ENCODE measurements at places on chromosomes 6 and 20.

- DNase-seq = no peak
Measured at GRCh38 chr6:89035252-89036101, 45.1 kb upstream of the PNRC1 start.

- no peak for DNase-seq
Measured at GRCh38 chr6:68649669-68650068, 14.6 kb downstream of the ADGRB3 start.

GRCh38 chr20:20188647-20189046 is 136.3 kb downstream of the CFAP61 start:
- DNase-seq = no peak

DNA sequence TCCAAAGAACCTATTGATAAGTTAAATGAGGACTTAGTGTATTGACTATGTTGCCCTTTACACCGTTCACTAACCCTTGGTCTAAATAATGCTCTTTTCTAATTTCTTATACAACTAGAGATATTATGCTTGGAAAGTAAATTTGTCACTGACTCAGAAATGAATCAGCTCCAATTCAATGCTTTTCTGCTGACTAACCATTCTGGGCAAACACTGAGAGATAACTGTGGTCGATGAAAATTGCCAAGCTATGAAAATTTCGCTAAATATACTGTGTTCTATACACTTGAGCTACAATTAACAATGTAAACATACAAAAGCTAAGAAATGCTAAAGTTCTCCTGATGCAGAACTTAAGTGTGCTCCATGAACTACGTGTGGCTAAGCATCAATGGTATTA is 23.1 kb upstream of the FBXO9 start:
- no peak for DNase-seq

- no peak for DNase-seq
Measured at GRCh38 chr6:43275801-43276576, 22.1 kb upstream of the SLC22A7 start.

DNA sequence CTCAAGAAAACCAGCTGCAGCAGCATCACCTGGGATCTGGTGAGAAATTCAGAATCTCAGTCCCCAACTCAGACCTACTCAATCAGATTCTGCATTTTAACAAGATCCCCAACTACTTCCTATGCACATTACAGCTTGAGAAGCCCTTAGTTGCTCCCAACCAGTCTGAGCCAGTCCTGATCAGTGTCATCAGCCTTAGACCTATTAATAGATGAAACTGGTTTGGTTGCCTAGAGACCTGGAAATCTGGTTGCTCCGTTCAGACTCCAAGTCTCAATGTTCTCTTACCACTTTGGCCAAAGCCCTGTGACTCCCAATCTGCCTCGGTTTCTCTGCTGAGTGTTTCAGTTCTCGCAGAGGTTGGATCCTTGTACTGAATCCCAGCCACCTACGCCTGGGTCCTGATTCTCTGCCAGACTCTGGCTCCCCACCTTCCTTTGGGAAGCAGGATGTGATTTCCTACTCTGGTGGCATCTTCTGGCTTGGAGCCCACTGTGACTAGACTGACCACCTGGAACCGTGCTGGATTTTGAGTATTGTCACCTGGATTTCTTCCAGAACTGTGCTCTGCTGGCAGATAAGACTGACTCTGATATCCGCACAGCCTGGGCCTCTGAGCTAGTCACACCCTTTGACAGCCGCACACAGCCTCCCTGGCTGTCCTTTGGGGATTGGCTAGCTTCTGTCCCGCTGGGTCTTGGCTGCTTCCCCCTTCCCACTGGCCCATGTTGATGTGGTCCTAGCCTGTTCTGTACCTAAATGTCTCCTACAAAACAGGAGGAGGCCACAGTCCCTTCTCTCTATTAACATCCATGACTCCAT is 20.3 kb upstream of the ATXN1 start:
- DNase-seq = no peak

- no peak for DNase-seq
Measured at GRCh38 chr6:150191809-150192208, 49.0 kb downstream of the PPP1R14C start.

- DNase-seq = no peak
Measured at GRCh38 chr20:20010639-20011500, 6.3 kb upstream of the NAA20 start.

- DNase-seq = no peak
Measured at GRCh38 chr20:51076786-51077685, 54.1 kb upstream of the KCNG1 start.

DNA sequence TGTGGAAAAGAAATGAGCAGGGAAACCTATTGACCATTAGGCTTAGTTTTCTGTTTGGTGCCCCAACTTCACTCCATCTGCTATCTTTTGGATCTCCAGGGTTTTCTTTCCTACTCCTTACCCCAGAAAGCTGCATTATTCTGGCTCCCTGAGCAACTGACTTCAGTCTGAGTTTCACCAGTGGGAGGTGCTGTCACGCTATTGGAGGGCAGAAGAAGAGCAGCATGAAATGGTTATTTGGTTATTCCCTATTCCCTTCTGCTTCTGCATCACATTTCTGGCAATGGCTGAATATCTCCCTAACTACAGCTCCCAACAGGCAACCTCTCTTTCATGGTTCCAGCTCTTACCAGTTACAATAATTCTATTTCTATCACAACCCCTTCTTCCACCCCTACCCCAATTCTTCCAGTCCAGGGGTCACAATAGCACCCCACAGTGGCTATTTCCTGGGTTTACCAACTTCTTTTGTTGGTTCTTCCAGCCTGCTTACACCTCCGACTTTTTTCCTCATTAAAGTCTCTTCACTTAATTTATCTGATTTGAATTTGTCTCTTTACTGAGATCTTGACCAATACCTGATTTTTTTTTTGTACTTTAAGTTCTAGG is 311.5 kb downstream of the PLCB1 start:
- peak; percentile 7 for DNase-seq

DNA sequence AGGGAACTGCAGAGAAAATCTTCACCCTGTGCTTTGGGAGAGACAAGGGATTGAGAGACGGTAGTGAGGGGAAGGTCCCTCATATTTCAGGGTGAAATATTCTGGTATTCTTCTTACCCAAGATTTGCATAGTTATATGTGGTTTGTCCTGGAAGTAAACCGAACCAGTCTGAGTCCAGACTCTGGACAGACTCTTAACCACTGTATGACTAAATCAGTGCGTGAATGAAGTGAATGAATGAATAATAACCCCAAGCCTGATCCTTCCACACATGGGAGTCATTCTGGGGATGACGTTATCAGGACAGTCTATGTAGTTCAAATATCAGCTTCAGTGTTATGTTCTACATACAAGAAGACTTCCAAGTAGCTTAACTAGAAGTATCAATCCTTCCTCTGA is 690.7 kb downstream of the KIF16B start:
- no peak for DNase-seq

GRCh38 chr6:75210885-75211739 is 5.3 kb upstream of the COL12A1 start:
- peak; percentile 19 for DNase-seq

GRCh38 chr6:111592726-111593511 is 12.8 kb downstream of the TRAF3IP2 start:
- DNase-seq = no peak

GRCh38 chr6:38136547-38136946 is 317.0 kb downstream of the ZFAND3 start:
- DNase-seq = no peak

- no peak for DNase-seq
Measured at GRCh38 chr20:10201321-10201870, 17.2 kb upstream of the SNAP25 start.

GRCh38 chr20:23059846-23060245 is 10.4 kb upstream of the THBD start:
- peak; percentile 12 for DNase-seq

DNA sequence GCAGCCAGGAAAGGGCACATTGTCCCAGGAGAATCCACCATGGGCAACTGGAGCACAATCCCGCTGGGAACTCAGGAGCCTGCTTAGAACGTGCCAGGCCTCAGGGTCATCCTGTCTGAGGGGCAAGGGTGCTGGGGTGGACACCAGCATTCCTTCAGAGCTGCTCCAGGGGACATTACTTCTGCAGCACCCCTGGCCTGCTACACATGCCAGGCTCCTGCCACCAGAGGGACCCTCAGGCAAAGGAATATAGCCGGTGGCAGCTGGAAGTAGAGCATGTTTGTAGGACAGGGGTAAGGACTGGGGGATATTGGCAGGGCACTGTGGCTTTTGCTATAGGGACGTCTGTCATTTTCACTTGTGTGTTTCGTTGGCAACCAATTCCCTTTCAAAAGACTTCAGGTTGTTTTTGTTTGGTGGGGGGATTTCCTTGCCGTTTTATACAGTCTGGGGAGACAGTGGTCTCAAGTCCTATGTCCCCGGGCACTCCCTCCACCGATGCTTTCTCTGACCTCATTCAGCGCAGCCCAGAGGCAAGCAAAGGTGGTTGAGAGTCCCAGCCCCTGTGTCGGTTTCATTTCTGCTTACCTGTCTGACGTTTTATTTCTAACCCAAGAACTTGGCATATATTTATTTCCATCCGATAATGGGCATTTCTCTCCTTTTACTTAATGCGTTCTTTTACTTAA is 130.8 kb downstream of the JPH2 start:
- DNase-seq = peak; percentile 5

DNA sequence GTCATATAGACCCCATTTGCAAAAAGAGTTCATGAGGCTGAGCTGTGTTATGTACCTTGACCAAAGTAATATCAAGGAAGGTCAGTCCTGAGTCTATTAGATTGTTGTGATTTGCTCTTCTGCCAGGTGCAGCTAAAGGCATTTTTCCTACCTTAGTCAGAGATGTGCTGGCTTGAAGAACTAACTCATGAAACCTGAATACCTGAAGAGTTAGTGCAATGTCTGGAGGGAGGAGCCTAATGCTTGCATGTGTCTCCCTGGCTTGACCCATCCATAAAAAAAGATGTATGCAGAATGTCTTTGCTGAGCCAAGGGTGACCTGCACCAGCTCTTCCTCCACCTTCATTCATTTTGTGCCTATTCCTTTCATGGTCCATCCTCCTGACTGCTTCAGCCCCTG is 742.0 kb downstream of the KIF16B start:
- DNase-seq = no peak

DNA sequence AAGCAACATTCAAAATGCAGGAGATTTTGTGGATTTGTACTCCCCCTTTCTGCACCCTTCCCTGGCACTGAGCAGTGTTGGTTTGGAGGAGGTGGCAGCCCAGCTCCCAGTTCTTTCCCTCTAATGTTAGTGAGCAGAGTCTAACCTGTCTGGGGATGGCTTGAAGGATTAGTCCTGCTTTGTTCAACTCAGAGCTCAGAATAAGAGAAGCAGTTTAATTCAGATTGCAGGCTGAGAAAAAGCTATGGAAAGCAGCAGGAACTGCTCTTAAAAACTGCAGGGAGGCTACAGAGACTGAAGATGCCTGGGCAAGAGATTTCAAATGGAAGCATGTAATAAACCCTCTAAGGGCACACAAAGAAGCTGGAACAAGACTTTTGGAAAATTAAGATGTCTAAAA is 223.4 kb upstream of the GGTLC1 start:
- DNase-seq = no peak

GRCh38 chr6:83215131-83216047 is 22.2 kb downstream of the RWDD2A start:
- peak; percentile 30 for DNase-seq

- DNase-seq = no peak
Measured at GRCh38 chr6:143955971-143956370, 52.1 kb downstream of the PLAGL1 start.

- DNase-seq = peak; percentile 42
Measured at GRCh38 chr20:23668477-23668951, 20.3 kb downstream of the CST4 start.

DNA sequence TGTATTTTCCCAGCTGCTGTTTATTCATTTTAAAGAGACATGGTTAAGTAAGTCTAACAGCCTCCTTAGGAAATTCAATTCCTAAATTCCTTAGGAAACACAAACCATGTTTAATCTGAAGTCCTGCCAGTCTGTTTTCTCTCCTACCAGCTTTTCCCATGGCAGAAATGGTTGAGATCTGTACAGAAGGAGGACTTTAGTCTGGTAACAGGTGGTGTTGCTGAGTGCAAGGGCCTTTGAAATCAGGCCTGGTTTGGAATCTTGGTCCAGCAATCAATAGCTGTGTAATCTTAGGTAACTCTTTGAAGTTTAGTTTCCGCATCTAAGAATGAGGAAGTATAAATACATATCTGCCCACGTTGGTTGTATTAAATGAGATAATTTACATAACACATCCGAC is 232.5 kb downstream of the LAMA2 start:
- DNase-seq = no peak

GRCh38 chr6:142750998-142751397 is 194.0 kb downstream of the HIVEP2 start:
- no peak for DNase-seq

- DNase-seq = no peak
Measured at GRCh38 chr6:150940941-150941340, 75.4 kb downstream of the MTHFD1L start.

GRCh38 chr20:22333885-22334545 is 250.4 kb downstream of the FOXA2 start:
- DNase-seq = peak; percentile 54

DNA sequence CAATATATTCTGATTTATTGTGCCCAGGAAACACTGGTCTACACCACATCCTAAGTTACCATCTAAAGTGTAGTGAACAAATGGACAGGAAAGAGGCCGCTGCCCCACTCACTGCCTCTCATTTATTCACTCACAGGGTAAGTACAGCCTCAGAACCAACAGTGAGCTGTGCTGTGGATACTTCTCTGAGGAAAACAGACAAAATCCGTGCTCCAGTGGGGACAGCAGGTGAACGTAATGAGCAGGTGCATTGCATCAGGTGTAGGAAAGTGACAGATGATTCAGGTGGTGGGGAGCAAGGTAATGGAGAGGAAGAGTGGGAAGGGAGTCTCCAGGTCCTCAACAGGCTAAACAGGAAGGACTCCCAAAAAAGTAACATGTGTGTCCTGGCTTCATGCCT is 8.4 kb upstream of the ULBP2 start:
- no peak for DNase-seq

- DNase-seq = no peak
Measured at GRCh38 chr6:169830876-169831275, 79.5 kb downstream of the ERMARD start.

DNA sequence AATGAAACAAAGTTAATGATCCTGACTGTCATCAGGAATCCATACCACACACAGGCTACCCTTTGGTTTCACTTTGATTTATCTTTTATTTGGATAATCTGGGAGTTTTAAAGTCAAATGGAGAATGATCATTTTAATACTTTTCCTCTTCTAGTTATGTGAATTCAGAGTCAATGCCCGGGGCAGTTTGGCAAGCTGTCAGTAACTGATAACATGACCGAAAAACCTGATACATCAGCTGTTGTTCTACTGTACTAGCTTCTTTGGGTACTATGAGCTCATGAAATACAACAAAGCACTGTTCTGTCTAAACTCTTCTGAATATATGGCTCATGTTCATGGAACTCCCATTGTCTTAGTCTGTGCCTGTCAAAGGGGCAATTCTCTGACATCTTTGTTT is 30.2 kb downstream of the KLHL31 start:
- DNase-seq = no peak

- no peak for DNase-seq
Measured at GRCh38 chr6:15980801-15981200, 148.1 kb upstream of the MYLIP start.

DNA sequence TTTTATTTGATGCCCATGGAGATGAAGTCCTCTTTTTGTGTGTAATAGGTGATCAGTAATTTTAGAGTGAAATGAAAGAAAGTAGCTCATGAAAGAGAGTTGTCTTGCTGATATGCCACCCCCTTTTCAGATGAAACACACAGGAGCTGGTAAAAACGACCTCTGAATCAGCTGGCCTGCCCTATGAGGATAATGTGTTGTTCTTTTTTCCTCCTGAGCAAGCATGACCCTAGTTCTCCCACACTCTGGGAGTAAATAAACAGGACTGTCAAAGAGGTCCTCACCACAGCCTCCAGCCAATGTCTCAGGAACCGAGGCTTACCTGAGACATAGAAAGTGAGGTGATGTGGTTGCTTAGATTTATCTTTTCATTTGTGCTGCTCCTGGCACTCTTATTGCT is 29.5 kb downstream of the GPX5 start:
- DNase-seq = no peak
